ENCODE measurements at places on chromosomes 2 and 18. TPM values are rescaled to one million over a fixed set of nuclear protein-coding genes. Genes with fewer than 3 reads are reported as not detected.

GRCh38 chr2:11344342-11344955 is at the start of gene ROCK2:
ROCK2 (minus strand) TSS chr2:11344636; CDS start chr2:11344136, 500 bp downstream.
- no peaks in the 10 kb centered on the region for H3K27me3 ChIP-seq
- H3K36me3 ChIP-seq = no peaks in the 10 kb centered on the region
- H3K27ac ChIP-seq = peak within 1 kb of the TSS; percentile 97

DNA sequence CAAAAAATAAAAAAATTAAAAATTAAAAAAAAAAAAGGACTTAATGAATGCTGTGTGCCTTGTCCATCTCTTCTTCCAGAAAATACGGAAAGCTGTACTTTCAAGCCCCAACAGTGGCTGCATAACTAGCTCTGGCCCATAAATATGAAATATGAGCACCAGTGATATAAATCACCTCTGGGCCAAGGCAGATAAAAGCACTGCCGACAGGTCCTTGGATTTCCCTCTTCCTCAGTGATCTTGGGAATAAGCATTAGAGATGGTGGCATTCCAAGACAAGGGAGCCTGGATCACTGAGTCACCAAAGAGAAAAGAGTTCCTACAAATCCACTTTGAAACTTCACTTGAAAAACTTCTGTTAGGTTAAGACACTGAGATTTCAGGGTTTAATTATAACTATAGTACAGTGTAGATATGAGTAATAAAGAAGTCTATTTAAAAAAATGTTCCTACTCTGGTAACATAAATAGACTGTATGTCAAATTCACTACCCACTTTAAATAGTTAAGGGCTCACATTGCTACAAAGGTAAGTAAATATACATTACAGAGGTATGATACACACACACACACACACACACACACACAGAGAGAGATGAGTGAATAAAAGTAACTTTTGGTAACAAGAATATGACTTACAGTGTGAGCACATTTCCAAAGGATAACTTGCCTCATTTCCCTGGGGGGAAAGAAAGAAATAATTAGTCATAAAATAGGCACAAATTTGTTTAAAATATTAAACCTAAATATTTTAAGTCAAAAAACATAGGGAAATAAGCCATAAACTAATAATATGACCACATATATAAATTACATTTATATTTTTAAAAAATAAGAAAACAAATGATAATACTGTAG is 35.6 kb downstream of the PPP3R1 start:
- no peak overlapping the region for H3K27ac ChIP-seq
- no peaks in the 10 kb centered on the region for H3K36me3 ChIP-seq
- H3K4me3 ChIP-seq = no peak overlapping the region
- no peak for DNase-seq
- no peaks in the 10 kb centered on the region for H3K27me3 ChIP-seq

DNA sequence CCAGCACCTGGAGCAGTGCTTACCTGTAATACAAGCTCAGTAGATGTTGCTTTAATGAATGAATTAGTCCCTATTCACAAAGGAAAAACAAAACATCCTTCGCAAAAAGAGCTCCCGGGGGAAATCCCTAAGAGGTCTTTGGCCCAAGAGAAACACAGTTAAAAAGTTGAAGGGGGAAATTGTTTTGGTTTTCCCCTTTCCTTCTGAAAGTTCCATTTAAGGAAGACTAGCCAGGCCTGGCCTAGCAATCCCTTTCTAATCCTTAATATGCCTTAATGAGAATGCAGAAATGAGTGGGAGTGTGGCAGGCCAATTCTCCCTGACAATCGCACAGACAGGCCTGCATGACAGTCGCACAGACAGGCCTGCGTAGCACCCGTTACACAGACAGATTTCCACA is 33.5 kb upstream of the REL start:
- H3K27me3 ChIP-seq = no peaks in the 10 kb centered on the region
- H3K27ac ChIP-seq = no peak overlapping the region
- DNase-seq = no peak
- H3K36me3 ChIP-seq = no peaks in the 10 kb centered on the region

- no peaks in the 10 kb centered on the region for H3K27me3 ChIP-seq
- H3K27ac ChIP-seq = no peak overlapping the region
- H3K4me3 ChIP-seq = no peak overlapping the region
- H3K36me3 ChIP-seq = no peaks in the 10 kb centered on the region
Measured at GRCh38 chr2:144310484-144310883, 209.4 kb downstream of the ZEB2 start.

- no peaks in the 10 kb centered on the region for H3K27me3 ChIP-seq
- H3K36me3 ChIP-seq = no peaks in the 10 kb centered on the region
- H3K4me1 ChIP-seq = peaks cover 27% of the 10 kb centered on the region
- H3K27ac ChIP-seq = no peak overlapping the region
- no peak for DNase-seq
- H3K4me3 ChIP-seq = no peak overlapping the region
Measured at GRCh38 chr2:231196592-231196991, 1.8 kb upstream of the ARMC9 start.

- no peaks in the 10 kb centered on the region for H3K4me1 ChIP-seq
- DNase-seq = no peak
- no peak overlapping the region for H3K27ac ChIP-seq
- H3K4me3 ChIP-seq = no peak overlapping the region
Measured at GRCh38 chr2:26590508-26590907, 50.7 kb downstream of the CIB4 start.

DNA sequence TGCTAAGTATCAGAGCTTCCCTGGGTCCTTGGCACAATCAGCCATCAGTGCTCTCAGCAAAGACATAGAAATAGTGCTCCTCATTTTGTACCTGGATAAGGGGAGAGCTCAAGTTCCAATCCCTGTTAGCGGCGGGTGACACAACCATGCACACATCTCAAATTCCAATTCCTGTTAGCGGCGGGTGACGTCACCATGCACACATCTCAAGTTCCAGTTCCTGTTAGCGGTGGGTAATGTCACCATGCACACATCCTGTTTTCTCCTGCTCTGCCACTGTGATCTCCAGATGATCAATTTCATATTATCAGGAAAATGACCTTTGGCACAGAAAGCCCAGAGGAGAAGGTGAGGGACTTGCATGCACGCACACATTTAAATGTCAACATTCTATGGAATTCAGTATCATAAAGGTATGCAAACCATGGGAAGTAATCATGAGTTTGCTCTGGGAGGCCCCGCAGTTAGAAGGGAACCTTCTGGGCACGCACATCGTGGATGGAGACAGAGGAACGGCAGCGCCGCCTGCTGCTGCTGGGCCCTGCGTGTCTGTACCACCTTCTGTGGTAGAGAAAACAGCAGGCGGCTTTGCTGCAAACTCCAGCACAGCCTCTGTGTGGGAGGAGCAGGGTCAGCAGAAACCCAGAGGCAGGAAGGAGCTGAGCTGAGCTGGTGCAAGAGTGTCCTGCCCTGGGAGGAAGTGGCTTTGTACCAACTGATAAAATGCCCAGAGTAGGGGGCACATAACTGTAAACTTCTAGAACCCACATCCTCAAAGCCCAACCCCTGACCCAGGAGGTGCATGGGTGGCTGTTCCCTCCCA is 77.8 kb downstream of the MBP start:
- H3K27ac ChIP-seq = peak overlapping the region; percentile 66
- H3K36me3 ChIP-seq = no peaks in the 10 kb centered on the region
- H3K27me3 ChIP-seq = no peaks in the 10 kb centered on the region
- no peak overlapping the region for H3K4me3 ChIP-seq
- peak; percentile 85 for DNase-seq

- no peaks in the 10 kb centered on the region for H3K36me3 ChIP-seq
- H3K27me3 ChIP-seq = no peaks in the 10 kb centered on the region
- no peak overlapping the region for H3K27ac ChIP-seq
- H3K4me1 ChIP-seq = peaks cover 29% of the 10 kb centered on the region
- no peak for DNase-seq
Measured at GRCh38 chr2:179440642-179441251, 176.1 kb upstream of the SESTD1 start.

DNA sequence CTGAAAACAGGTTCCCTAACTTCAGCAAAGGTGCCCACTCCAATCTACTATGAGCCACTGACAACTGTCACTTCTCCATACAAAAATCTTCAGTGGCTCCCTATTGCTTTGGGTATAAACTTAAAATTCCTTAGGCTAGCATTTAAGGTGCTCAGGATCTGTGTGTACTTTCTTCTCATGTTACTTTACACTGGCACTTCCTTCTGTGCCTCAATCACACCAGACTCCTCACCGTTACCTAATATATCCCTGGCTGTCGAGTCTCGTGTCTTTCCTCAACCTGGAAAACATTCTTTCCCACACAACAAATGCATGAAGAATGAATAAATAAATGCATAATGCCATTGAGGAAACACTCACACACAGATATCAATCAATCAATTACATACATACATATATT is 101.1 kb downstream of the TCF4 start:
- no peak overlapping the region for H3K27ac ChIP-seq
- DNase-seq = no peak

DNA sequence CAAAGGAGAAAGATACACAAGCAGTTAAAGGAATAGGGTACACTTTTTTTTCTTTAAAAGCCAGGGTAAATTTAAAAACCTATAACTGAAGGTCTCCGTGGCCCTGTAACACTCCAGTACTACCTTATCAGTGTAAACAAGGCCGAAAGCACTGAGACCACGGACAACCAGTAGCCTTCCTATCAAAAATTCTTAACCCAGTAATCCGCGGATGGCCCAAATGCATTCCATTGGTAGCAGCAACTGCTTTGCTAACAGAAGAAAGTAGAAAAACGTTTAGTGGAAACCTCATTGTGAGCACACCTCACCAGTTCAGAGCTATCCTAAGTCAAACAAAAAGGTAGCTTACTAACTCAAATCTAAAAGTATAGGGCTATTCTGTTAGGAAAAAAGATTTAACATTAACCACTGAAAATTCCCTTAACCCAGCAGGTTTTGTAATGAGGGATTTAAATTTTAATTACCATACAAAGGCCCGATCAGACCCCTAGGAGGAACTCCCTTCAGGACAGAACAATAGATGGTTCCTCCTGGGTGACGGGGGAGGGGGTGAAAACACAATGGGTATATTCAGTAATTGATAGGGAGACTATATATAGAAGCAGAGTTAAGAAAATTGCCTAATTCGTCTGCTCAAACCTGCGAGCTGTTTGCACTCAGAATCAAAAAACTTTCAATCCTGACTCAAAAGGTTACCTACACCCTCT is 50.8 kb upstream of the CWC22 start:
- no peak overlapping the region for H3K4me3 ChIP-seq
- H3K27ac ChIP-seq = no peak overlapping the region
- no peaks in the 10 kb centered on the region for H3K4me1 ChIP-seq

DNA sequence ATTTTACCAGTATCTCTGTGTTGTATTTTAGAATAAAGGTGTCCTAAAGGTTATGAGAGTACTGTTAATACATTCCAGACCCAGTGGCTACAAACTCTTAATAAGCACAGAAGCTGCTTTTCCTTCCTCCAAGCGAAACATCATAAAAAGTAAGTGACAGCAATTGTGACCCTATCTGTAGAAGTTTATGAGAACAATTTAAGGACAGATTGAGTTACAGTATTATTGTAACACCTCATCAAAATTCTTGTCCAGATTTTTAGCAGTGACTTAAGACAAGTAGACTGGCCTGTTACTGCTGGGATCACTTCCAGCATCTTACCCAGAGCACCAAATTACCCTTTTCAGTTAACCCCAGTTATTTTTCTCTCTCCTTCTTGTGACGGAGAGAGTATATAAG is 154.6 kb downstream of the ERBB4 start:
- H3K4me1 ChIP-seq = no peaks in the 10 kb centered on the region
- H3K36me3 ChIP-seq = no peaks in the 10 kb centered on the region
- H3K27me3 ChIP-seq = no peaks in the 10 kb centered on the region

- no peak overlapping the region for H3K4me3 ChIP-seq
- no peaks in the 10 kb centered on the region for H3K36me3 ChIP-seq
- H3K27me3 ChIP-seq = no peaks in the 10 kb centered on the region
Measured at GRCh38 chr2:160842286-160842685, 317.9 kb upstream of the TANK start.

DNA sequence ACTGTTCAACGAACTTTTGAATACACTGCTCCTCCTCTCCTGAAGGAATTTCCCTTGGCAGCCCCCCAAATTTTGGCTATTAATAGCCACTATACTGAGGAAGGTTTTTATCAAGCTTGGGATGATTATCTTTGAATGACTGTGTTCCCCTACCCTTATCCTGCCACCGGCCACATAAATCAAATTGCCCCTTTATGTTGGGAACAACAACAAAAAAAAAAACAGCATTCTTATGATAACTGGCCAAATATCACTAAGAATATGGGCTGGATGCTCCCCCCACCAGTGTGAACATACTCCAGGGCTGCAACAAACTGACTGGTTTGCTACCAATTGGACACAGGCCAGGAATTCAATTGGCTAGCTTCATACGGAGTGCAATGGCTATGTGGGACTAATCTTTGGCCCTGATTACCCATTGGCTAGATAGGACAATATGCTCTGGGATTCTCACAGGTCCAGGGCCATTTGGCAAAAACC is 20.6 kb downstream of the DUSP11 start:
- no peaks in the 10 kb centered on the region for H3K4me1 ChIP-seq
- no peaks in the 10 kb centered on the region for H3K27me3 ChIP-seq
- H3K36me3 ChIP-seq = peaks cover 60% of the 10 kb centered on the region
- H3K27ac ChIP-seq = peak overlapping the region; percentile 59
- H3K4me3 ChIP-seq = no peak overlapping the region

GRCh38 chr2:159419403-159419802 is 132.9 kb upstream of the WDSUB1 start:
- peaks cover 13% of the 10 kb centered on the region for H3K36me3 ChIP-seq
- no peaks in the 10 kb centered on the region for H3K4me1 ChIP-seq
- H3K27ac ChIP-seq = no peak overlapping the region

The AQP12A gene
- not detected for total RNA-seq

The PMAIP1 gene
- 0.22 TPM for total RNA-seq

The KCNS3 gene
- total RNA-seq = 3.7 TPM

The MLPH gene
- total RNA-seq = 27.1 TPM

The CFAP210 gene
- total RNA-seq = not detected

The CHRND gene
- not detected for total RNA-seq

The C2orf15 gene
- total RNA-seq = not detected

The SLC4A3 gene
- 502 TPM for total RNA-seq

The TUBA4B gene
- not detected for total RNA-seq

All from right atrium auricular region (tissue), 2 donors.